ENCODE measurements at places on chromosomes 2 and 18.

DNA sequence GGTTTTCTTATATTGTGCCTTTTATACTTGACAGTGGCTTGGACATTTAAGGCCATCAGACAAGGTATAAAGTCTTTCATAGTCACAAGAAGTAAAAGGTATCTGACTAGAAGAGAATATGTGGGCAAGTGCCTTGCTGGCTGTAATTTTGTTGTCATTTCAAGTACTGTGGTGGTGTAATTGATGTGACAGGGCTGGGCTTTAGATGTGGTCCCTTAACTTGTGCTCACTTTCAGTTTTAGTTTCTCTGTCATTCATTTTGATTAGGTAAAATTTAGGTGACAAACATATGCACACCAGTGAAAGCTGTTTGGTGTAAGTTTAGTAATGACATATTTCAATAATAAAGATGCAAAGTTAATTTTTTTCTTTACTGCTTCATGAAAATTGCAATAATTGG, 31.2 kb upstream of the TBR1 start:
- no peak for DNase-seq

- DNase-seq = no peak
Measured at GRCh38 chr2:68032702-68033101, 30.1 kb downstream of the C1D start.

GRCh38 chr18:45399146-45399545, 216.1 kb upstream of the SLC14A2 start:
- DNase-seq = no peak

DNA sequence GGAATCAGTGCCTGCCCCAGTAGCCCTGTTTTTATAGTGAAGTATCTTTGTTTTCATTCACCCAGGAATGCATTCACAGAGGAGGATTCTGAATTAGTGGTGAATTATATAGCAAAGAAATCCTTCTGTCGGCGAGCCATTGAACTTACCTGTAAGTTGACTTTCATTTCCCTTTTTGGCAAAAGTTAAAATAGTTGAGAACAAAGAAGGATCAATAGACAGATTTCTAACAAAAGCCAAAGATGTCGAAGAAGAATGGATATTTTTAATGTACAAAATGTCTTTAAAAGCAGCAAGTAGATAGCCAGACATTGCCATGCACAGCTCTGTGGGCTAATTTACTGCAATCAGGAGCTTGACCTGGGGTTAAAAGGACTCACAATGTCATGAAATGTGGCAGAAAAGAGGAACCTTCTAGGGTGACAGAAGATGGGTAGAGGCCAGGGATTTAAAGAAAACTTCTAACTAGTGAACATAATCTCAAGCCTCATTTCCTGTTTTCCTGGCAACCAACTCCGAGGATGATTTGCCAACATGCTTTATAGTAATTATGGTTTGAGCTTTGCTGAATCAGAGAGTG, 53.8 kb upstream of the TMEM87B start:
- DNase-seq = peak; percentile 38

GRCh38 chr18:79577451-79578395, 101.9 kb upstream of the CTDP1 start:
- DNase-seq = no peak

DNA sequence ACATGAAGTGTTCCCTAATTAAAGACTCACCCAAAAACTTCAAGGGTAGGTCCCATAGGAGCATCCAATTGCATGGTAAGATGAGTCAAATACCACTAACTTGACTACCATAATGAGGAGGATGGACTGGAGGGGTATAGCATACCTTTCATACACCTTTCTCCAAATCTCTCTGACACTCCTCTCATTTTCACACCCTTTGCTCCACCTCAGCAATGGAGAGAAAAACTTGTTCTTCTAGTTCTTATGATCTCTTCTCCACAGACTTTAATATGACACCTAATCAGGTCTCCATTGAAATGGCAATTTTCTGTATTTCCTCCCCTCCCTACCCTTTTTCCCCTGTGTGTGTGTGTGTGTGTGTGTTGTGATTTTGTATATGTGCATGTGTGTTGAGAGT, 41.1 kb upstream of the MAP2 start:
- no peak for DNase-seq

DNA sequence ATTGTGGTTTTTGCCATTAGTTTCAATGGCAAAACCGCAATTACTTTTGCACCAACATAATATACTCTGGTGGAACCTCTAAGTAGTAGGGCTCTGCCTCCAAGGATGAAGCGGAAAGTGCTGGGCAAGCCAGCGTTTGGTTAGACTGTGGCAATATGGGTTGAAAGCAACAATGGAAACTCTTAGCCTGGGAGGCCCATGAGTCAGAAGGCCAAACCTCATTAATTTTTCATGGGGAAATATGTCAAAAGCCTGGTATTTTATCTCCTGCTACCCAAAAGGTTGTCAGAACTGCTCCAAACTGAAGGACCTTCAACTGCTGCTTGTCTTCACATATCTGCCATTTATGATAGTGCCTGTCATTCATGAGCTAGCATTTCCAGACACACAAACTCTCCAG, 179.1 kb upstream of the CYP26B1 start:
- no peak for DNase-seq

DNA sequence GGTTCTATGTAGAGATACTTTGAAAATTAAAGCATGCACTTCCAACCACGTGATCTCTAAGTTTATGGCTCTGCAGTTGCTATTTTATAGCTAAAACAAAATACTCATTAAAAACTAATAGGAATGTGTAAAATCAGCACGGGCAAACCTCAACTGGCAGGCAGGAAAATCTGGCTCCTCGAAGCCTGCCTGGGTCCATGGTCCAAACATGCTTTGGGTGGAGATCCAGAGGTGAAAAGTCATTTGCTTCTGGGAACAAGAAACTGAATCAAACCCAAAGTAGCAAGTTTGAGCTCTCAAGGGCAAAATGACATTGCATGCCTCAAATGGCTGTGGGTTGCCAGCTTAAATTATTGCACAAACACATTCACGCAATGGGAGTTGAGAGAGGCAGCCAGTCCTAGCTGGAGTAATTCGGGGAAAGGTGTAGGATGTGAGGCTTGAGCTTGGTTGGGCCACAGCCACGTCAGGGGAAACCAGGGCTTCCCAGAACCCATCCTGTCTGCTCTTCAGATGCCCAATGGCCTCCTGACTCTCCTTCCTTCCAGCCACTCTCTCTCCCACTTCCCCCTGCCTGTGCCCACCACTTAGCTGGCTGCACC, 75.2 kb upstream of the LCLAT1 start:
- DNase-seq = no peak

DNA sequence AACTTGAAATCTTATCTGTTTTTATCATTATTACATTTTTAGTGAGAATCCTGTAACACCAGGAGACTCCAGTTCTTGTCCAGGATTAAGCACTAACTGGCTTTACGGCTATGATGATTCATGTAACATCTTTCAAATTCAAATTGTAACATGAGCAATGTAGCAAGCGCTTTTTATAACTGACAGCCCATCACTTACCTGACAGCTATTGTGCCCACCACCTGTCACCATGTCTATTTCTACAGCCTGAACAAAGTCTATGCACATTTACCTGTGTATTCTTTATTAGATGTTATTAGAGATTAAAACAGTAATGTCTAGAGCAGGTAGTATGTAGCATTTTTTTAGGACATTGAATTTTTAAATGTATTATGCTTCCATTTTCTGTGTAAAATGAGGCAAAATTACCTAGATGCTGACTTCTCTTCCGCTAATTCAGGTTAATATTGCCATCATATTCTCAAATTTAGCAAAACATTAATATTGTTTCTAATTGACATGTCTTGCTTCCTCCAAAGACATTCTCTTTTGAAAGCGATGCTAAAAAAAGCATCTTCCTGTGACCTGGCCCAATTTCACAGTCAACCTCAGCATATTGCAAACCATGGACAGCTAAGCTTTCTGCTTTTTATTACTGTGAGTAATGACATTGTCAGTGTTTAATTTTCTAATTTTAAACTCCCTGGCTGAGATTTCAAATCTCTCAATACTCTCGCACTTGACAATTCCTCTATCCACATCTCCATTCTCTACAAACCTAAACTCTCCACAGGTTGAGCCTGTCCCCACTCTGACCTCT, 37.8 kb downstream of the RIT2 start:
- DNase-seq = no peak

DNA sequence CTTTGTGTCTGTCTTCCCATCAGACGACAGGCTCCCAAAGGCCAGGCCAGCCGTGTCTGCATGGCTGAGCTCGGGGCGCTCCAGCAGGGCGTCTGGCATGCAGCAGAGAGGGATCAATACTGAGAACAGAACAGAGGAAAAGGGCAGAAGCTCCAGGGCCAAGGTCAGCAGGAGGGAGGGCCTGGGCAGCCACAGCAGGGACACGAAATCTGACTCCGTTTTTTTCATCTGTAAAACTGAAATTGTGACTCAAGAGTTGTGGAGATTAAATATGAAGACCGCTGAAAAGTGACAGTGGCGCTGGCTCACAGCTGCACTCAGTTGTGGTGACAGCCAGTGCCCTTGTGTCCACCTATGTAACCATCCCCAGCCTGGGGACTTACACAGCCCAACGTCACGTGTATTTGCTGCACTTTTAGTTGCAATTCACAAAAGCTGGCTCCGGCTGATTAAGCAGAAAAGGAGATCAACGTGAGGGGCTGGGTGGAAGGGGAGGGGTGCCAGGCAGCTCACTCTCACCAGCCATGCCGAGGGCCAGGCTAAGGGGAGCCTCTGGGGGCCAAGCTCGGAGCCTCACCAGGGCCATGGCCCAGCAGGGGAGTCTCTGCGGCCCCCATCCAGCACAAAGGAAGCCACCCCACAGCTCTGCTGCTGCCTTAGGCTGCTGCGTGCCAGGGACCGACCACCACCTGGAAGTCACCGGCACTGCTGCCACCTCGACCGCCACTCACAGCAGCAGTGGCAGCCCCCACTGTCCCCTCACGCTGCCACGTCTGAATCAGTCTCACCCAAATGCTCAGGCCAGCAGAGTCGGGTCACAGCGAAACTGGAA, 74.7 kb downstream of the EIPR1 start:
- DNase-seq = no peak
